ENCODE measurements at places on chromosomes 11 and 22. TPM values are rescaled to one million over a fixed set of nuclear protein-coding genes. Genes with fewer than 3 reads are reported as not detected.

Gene OR6A2
- 0.18 TPM for total RNA-seq

Gene UPK3A
- total RNA-seq: not detected

Gene TMEM80
- 33.9 TPM for total RNA-seq

Gene DSCAML1
- total RNA-seq: 0.95 TPM

Gene CD82
- 129 TPM for total RNA-seq

Gene MYEOV
- 1.2 TPM for total RNA-seq

Gene MCAM
- total RNA-seq: 67.1 TPM

Gene DNAJB7
- not detected for total RNA-seq
